ENCODE measurements at places on chromosomes 13 and 19. TPM values are rescaled to one million over a fixed set of nuclear protein-coding genes. Genes with fewer than 3 reads are reported as not detected.

C19orf81 gene
- 3.6 TPM for total RNA-seq

GRCh38 chr13:42798118-42798517 lies 16.7 kb downstream of the FAM216B start:
- no peak for DNase-seq

- no peak for DNase-seq
Observed at GRCh38 chr19:8025316-8025715, 19.9 kb upstream of the ELAVL1 start.

- no peak for DNase-seq
Observed at GRCh38 chr13:99124794-99125316, 75.8 kb upstream of the UBAC2 start.

FBN3 gene
- not detected for total RNA-seq

- no peak for DNase-seq
Observed at GRCh38 chr13:85768946-85769345, 30.3 kb downstream of the SLITRK6 start.

DNA sequence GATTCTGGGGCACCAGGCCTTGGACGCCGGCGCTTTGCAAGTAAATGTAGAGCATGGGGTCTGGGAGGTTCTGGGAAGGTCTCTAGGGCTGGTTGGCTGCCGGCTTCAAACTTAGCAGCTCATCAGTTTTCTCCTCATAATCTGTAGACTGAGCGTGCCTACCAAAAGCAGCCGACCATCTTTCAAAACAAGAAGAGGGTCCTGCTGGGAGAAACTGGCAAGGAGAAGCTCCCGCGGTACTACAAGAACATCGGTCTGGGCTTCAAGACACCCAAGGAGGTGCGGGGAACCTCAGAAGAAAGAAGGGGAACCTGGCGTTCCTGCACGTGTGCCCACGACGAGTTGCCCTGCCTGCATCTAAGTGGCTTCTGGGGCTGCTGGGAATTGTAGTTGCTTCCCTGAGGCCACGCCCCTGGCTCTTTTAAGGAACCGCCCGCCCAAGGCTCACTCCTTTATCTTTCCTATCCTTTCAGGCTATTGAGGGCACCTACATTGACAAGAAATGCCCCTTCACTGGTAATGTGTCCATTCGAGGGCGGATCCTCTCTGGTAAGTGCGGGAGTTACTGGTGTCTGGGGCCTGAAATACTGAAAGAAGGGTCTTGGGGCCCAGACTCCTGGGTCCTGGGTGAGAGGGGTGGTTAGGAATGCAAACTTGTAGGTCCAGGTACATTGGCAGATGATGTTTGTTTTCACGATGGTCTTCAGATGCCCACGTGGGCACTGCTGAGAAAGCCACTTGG lies 984 bp downstream of the RPS11 start:
- DNase-seq = peak; percentile 64

DNA sequence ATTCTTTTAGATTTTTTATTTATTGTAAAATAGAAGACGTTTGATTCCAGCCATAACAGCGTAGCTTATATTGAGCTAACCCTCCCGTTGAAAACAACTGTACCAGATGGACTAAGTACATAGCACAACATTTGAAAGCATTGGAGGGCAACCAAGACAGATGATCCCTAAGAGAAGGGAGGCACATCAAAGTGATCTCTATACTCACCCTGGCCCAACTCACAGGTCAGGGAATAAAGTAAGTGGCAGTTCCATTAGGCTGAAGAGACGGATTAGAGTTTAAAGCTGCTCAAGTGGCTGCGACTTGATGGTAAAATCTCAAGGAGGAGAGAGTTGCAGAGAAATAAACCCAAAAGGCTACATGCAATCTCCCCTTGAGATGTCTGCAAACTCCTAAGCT lies 65.1 kb upstream of the ITM2B start:
- no peak for DNase-seq

TMEM255B gene
- 7.7 TPM for total RNA-seq

DCT gene
- total RNA-seq = 0.16 TPM

CACNG8 gene
- total RNA-seq = 0.16 TPM

- no peak for DNase-seq
Observed at GRCh38 chr13:27177852-27178251, 6.2 kb upstream of the USP12 start.

- no peak for DNase-seq
Observed at GRCh38 chr13:114311908-114312307, 2.4 kb upstream of the CHAMP1 start.

GRCh38 chr19:41734585-41734984 lies 20.7 kb upstream of the CEACAM6 start:
- no peak for DNase-seq

DNA sequence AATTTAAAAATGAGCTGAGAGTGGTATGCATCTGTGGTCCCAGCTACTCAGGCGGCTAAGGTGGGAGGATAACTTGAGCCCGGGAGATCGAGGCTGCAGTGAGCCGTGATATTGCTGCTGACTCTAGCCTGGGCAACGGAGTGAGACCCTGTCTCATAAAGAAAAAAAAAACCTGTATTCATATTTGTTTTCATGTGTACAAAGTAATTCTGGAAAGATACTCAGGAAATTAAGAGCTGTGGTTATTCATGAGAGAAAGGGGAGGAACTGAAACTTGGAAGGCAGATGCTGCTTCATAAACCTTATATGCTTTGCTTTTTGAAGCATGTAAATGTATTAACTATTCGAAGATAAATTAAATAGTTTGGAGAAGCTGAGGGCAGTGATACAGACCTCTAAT lies 8.8 kb upstream of the RLN3 start:
- no peak for DNase-seq

DNAAF3 gene
- 1.8 TPM for total RNA-seq

DNA sequence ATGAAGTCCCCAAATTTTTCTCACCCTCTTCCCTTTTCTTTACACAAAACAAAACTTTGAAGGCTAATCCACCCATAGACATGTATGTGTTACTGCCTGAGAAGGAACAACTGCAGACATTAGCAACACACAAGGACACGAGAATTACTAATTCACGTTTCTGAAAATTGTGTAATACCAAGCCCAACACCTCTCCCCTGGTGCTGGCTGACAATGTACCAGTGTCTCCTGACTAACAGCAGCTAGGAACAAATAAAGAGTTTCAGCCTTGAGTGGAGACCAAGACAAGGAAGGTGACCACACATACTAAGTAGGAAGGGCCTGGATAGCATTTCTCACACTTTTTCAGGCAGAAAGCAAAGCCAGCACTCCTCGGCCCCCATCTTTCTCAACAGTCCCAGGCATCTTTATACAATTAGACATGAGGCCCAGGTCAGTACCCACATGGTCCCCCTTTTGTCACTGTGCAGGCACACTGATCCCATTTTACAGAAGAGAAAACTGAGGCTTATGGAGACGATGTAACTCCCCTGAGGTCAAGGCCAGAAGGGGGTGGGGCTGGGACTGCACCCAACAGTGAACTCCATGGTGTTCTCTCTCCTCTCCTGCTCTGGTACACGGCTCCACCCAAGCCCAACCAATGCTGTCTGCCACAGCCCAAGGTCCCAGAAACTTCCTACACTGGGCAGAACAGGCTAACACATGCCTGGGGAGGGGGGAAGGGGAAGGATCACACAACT lies 8.7 kb downstream of the BRD4 start:
- peak; percentile 64 for DNase-seq

DNA sequence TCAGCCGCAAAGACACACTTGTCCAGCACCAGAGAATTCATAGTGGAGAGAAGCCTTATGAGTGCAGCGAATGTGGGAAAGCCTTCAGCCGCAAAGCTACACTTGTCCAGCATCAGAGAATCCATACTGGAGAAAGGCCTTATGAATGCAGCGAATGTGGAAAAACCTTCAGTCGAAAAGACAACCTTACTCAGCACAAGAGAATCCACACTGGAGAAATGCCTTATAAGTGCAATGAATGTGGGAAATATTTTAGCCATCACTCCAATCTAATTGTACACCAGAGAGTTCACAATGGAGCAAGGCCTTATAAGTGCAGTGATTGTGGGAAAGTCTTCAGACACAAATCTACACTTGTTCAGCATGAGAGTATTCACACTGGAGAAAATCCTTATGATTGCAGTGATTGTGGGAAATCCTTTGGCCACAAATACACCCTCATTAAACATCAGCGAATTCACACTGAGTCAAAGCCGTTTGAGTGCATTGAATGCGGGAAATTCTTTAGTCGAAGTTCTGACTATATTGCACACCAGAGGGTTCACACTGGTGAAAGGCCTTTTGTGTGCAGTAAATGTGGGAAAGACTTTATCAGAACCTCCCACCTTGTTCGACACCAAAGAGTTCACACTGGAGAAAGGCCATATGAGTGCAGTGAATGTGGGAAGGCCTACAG lies 6.8 kb downstream of the ZNF134 start:
- DNase-seq = no peak

DNA sequence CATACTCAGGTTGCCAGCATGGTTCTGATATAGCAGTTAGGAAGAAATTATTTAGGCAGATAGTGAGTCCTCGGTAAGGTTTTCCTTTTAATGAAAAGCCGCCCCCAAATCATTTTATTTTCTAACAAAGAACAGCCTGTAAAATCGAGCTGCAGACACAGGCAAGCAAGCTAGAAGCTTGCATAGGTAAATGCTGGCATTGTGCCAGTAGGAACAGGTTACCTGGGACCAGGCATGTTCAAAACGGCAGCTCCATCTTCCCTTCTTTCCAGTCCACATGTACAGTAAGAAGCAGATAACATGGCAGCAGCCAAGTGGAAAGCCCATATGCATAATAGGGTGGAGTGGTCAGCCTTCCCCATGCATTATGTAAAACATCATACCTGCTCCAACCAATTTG lies 71.1 kb downstream of the UGGT2 start:
- DNase-seq = no peak

IGSF23 gene
- not detected for total RNA-seq

DNA sequence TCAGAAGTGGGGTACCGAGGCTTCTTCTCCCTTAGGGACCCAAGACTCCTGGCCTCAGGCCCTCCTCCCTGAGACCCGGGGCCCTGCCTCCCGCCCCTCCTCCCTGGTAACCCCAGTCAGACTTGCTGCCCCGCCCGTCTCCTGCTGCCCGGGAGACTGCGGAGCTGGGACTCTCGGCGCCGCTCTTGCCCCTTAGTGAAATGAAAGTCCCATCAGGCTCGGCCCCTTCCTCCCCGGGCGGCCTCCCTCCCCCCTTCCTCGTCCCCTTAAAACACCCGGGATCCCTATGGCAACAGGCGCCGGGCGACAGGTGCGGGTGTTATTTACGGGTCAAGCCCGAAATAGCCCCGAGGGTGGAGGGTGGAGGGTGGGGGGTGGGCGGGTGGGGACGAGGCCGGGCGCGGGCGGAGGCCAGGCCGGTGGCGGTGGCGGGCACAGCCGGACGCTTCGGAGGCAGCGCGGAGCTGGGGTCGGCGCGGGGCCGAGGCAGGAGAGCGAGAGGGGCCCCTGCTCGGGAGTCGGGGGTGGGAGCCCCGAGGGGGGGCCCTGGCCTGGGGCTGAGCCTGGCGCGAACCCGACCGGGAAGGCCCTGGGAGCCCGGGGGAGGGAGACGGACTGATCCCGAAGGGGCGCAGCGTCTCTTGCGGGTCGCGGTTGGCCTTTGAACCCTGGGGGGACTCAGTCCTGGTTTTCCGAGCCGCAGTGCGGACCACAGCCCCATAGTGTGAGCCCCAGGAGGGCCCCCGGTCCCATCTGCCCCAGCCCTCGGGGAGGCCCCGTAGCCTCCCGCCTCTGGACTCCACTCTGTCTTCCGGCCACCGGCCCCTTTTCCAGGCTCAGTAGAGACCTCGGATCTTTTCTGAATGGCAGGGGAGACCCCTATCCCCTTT lies at the start of gene CACNG6:
TSS of gene CACNG6 (plus strand) at position 414 of the 890 bp plus-strand sequence. CDS start 1,241 bp downstream, outside the sequence.
- no peak for DNase-seq

Measured in left ventricle myocardium inferior (tissue), 1 donor.